ENCODE measurements at places on chromosomes 12 and 14.

- no peak for DNase-seq
These were observed 164.8 kb downstream of the AACS start for GRCh38 chr12:125229878-125230530.

DNA sequence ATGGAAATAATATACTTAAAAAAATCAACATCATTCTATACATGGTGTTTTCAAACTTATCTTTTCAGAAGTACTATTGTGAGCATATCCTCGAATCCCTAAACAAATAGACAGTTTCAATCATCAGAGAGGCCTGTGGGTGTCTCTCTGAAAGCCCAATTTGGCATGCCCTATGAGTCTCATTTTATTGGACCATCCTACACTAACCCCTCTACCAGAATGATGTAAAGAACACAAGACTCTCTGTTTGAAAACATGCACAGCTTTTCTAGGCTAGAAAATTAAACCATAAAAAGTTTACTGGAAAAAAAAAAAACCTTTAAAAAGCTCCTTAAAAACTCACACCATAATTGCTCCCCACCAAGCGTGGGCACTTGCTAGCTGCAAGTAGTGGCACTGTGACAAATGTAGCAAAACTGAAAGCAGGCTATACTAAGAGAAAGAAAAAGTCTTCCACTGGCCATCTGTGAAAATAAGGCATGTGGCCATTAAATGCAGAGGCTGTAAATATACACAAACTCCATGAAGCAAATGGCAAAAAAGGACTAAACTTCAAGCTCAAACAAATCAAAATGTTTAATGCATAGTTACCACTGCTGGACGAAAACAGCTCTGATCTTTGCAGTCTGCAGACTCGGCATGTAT, 394.2 kb downstream of the SOX5 start:
- no peak for DNase-seq

DNA sequence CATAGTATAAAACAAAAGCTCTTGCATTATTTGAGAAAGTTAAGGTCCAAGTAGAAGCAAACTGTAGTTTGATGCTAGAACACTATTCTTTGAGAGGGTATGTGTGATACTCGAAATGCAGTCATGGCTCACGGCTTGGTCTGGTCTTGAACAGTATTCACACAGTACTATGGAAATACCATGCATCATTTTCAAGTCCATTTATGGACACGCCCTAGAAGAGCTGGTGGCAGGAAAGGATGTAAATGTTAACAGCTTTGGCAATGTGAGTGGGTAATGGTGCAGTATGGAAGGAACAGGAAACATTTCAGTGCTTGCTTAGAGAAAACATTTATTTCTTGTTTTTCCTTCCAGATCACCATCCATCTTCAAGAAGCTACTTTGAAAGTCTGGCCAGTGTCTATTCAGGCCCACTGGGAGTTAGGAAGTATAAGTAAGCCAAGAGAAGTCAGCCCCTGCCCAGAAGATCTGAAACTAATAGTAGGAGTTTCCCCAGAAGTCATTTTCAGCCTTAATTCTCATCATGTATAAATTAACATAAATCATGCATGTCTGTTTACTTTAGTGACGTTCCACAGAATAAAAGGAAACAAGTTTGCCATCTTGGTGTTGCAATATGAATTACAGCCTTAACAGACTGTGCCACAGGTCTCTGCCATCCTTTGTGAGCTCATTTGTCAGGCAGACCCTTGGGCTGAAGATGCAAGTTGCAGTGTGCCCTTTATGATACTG, 5.7 kb upstream of the AKAP5 start:
- no peak for DNase-seq

GRCh38 chr12:57254506-57255280, 3.7 kb upstream of the STAC3 start:
- DNase-seq = no peak

- DNase-seq = no peak
These were observed 8.0 kb upstream of the TMEM132C start for GRCh38 chr12:128258866-128259555.

DNA sequence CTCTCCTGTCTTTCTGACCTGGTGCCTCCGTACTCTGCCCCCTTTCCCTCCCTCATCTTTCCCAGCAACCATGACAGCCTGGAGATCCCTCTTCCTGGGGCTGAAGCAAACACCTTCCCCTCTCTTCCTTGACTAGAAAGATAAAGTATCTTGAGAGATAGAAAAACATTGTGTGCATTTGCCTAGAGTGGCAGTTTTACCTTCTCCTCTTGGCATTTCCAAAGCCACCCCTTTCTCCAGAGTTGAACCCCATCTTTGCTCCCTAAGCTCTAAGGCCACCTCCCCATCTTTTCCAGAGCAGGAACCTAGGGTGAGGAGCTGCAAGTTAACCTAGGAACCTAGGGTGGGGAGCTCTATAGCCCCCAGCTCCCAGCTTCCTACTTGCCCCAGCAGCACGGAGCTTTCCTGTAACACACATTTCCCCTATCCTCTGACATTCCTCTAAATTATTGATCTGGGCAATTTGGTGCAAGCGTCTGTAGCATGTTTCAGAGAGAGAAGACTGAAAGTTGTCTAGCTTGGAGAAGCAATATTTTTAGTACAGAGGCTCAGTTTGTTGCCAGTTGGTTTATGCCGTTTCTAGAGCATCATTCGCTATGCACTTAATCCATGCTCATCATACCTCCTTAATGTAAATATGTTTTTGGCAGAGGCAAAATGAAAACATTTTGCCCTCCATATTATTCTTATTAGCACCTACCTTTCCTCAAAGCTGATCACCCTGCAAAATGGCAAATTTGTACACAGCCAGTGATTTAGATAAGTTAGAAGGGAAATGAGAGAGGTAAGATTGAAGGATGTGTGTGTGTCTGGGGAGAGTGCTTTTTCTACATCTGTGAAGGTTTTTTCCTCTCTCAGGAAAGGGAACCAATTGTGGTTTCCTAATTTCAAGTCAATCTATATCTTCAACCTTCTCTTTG, 5.4 kb upstream of the TBX3 start:
- no peak for DNase-seq

- DNase-seq = no peak
These were observed 83.0 kb upstream of the FZD10 start for GRCh38 chr12:130079279-130079678.

DNA sequence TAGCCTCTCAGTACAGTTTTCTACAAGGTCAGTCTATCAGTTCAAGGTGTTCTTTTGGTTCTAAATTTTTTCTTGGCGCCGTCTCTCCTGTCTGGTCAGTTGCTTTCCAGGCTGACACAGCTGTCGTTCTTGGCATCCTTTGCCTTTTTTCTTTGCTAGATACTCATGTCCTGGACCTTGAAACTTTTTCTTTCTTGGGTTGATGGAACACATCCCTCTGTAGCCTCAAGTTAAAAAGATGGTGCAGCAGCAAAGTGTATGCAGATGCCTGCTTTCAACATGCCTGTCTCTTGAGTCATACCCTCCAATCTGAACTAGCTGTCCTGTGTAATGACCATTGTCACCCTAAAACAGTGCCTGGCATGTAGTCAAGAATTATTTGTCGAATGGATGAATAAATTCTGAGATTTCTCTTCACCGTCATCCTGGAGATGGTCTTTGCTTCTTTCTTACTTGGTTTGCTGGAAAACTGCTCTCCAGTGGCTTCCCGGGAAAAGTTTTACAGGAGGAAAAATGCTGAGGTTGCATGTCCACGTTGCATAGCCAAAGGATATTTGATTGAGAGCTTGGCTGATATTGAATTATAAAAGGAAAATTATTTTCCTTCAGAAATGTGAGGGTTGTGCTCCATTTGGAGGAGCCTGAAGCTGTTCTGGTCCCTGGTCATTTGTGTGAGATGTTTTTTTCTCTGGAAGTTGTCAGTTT, 4.6 kb downstream of the NYNRIN start:
- DNase-seq = peak; percentile 30

- peak; percentile 27 for DNase-seq
These were observed 136.1 kb upstream of the WSCD2 start for GRCh38 chr12:107992870-107993451.

GRCh38 chr12:125683748-125684381, 618.6 kb downstream of the AACS start:
- no peak for DNase-seq

DNA sequence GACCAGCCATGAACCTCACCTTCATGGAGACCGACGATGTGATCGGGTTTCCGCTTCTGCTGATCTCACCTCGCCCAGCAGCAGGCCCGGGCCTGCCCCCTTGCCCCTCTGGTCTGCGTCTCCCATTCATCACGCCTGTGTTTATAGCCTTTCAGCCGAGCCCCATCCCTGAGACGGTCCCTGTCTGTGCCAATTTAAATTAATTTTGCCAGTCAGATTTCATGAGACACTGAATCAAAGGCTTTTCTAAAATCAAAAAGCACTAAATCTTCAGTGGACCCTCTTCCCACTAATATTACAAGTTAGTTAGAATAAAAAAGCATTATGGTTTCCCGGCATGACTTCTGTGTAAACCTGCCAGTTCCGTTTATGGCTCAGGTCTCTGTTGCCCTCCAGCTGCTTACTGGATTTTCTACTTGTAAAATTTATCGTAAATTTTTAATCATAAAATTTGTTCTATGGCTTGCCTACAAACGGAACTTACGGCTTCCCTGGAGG, 155.9 kb downstream of the ESRRB start:
- DNase-seq = no peak

GRCh38 chr12:102816816-102817434, 100.1 kb downstream of the PAH start:
- DNase-seq = peak; percentile 34

- peak; percentile 66 for DNase-seq
These were observed 118.3 kb downstream of the DAAM1 start for GRCh38 chr14:59306775-59307174.

- DNase-seq = no peak
These were observed 130.8 kb upstream of the ATP2B1 start for GRCh38 chr12:89839444-89839843.

DNA sequence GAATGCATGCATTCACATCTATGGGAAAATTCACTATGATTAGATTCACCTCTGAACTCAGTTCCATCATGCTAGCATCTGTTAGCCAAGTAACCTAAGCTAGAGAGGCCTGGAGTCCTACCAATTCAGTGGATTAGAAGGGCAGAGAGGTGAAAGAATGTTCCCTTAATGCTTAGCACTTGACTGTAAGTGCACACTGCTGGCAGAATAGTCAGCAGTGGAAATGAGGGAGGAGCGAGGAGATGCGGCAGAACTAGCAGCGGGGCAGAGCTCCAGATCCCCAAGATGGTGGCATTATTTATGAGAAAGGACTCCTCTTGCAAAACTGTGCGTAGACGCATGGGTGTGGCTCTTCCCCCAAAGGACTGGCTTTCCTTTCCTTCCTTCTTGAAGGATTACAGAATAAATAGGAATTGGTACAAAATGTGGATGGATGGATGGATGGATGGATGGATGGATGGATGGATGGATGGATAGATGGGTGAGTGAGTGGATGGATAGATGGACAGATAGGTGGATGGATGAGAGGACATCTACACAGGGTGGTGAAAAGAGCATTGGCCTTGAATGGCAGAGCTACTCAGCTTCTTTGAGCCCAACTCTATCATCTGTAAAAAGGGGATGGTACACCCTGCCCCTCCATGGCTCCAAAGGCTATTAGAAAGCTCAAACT, 227.2 kb downstream of the CHST11 start:
- DNase-seq = peak; percentile 33

GRCh38 chr12:5310151-5310550, 121.8 kb upstream of the NTF3 start:
- no peak for DNase-seq

GRCh38 chr12:131785763-131786330, 42.3 kb upstream of the MMP17 start:
- DNase-seq = no peak

DNA sequence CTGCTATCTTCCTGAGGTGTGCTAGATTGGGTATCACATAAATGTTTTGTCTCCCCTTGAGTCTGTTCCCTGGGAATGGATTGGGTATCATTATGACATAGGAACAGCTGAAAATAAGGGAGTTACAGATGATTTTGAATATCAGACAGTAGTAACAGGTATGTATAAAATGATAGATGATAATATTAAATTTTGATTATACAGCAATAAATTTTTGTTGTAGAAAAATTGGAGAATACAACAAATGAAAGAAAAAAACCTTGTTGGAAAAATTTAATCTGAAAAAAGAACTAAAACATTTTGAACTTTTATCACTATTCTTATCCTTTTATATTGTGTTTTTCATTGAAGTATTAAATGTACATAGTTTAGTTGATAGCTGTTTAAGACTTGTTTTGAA, 43.2 kb downstream of the FBXO34 start:
- no peak for DNase-seq

GRCh38 chr14:97233319-97233985, 436.3 kb downstream of the VRK1 start:
- DNase-seq = no peak

DNA sequence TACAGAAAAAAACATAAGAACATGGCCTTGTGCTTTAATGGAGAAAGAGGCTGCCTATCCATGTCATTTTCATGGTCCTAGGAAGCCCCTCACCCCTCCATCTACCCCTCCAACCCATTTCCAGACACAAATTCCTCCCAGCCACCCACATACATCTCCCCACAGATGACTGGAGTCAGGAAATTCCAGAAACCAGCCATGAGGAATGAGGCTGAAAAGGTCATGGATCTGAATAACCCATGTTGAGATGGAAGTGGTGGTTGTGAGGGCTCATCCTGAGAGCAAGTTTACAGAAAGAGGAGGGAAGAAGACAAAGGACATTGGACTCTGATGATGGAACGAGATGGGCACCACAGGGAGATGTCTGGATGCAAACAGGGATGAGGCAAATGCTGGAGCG, 23.9 kb upstream of the C12orf42 start:
- DNase-seq = no peak

GRCh38 chr12:41604830-41605229, 416.7 kb downstream of the PDZRN4 start:
- DNase-seq = no peak

DNA sequence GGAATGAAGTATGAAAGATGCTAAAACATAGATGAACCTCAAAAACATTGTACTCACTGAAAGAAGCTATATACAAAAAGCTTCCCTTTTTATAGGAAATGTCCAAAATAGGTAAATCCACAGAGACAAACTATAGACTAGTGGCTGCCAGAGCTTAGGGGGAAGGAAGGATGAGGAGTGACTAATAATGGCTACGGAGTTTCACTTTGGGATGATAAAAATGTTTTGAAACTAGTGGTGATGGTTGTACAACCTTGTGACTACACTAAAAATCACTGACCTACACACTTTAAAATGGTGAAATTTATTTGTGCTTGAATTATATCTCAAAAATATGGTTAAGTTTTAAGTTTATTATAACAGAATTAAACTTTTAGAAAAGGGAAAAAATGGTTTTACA, 37.1 kb upstream of the AMN1 start:
- no peak for DNase-seq

DNA sequence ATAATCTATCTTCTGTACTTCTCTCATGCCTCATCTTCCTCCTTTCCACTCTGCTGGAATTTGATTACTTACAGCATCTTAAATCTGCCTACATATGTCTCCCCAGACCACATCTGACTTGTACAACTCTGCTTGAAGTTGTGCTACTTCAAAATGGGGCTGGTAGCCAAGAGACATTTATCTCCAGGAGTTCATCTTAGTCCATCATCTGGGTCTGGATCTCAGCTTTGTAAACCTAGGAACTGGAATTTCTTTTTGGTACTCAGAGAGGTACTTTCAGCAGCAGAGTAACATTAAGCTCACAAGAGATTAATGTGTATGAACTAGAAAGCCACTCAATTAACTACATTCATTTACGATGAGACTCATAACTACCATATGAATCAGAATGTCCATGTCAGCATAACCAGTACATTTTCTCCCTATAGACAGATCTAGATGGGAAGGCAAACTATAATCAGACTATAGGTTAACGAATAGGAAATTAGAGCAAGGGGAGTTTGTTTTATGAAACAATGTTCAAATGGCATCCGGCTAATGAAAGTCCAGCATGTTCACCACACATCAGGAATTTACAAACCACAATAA, 178.8 kb downstream of the CEP128 start:
- peak; percentile 7 for DNase-seq

Measured in fibroblast of mammary gland (primary cell).